ENCODE measurements at places on chromosomes 2 and 18.
A peak's percentile ranks its signal among the peaks of the same experiment; 100 is the strongest.

GRCh38 chr2:74099271-74099670 is 48.4 kb downstream of the BOLA3 start:
- DNase-seq: no peak

- DNase-seq: no peak
These were observed 114.2 kb downstream of the FHOD3 start for GRCh38 chr18:36411745-36412168.

- no peak for DNase-seq
These were observed 36.5 kb downstream of the PPM1B start for GRCh38 chr2:44205169-44205568.

- DNase-seq: no peak
These were observed 13.8 kb upstream of the SATB2 start for GRCh38 chr2:199471443-199472057.

DNA sequence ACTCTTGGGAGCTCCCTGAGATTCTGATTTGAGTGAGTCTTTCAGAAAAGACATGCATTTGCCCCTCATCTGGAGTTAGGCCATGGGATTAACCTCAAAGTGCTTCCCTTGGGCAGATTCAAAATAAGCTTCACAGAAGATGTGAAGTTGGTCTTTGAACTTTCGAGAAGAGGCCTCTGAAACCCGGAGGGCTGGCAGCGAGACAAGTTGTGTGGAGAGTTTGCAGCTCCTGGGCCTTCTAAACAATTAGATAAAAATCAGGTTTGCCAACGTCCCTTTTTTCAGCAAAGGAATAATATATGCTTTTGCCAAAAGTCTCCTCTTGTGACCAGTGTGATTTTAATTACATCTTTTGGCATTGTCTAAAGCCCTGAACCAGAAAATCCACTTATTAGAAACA is 489.7 kb downstream of the SOX11 start:
- no peak for DNase-seq

DNA sequence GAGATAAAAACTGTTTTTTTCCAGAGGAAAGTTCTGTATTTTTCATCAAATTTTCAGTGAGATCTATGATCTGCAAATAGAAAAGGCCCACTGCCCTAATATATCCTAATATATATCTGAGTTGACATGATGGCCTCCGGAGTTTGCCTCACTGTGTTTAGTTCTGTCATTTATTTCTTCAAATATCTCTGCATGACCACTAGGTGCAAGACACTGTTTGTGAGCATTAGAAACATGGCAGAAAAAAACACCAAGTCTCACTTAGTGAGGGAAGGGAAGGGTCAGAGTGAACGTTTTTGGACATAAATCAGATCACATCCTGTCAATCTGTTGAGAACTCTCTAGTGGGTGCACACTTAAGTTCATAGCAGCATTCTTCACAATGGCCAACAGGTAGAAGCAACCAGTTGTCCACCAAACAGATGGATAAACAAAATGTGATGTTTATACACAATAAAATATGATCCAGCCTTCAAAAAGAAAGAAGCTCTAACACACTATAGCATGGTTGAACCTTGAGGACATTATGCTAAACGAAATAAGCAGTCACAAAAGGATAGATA is 53.4 kb downstream of the SPIRE1 start:
- no peak for DNase-seq

GRCh38 chr2:190843890-190844699 is 36.5 kb upstream of the GLS start:
- DNase-seq: no peak

- DNase-seq: no peak
These were observed 33.4 kb upstream of the SERPINB7 start for GRCh38 chr18:63741769-63742168.

GRCh38 chr2:7013471-7014160 is 96.4 kb downstream of the RNF144A start:
- DNase-seq: no peak

GRCh38 chr2:62175728-62176127 is 20.2 kb upstream of the B3GNT2 start:
- DNase-seq: no peak

GRCh38 chr2:113723411-113723810 is 33.0 kb downstream of the SLC35F5 start:
- no peak for DNase-seq

DNA sequence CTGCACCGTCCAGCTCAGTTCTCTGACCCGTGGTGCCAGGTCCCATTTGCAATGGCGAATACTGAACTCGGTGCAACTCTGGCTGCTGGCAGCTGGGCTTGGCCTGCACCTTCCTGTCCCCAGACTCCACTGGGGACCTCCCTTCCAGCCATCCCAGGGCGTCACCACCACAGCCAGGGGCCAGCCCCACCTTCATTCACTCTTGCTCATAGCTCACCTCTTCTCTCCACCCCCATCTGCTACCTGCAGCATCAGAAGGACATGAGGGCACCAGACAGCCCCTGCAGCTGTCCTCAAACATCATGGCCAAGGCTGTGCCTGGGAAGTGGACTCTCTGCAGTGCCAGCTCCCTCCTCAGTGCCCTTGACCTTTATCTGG is 16.2 kb upstream of the ALPI start:
- DNase-seq: no peak

DNA sequence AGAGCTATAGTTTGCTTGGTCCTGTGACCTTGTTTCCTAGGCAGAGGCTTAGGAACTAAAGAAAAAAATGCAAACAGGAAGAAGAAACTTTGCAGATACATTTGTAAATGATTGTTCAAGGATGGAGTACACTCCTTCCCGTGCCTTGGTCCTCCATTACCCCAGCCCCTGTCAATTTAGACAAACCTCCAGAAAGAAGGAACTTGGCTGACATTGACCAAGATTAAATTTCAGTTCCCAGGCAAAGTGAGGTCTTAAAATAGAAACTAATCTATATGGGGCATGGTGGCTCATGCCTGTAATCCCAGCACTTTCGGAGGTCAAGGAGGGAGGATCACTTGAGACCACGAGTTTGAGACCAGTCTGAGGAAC is 179.9 kb upstream of the FN1 start:
- DNase-seq: no peak

- peak; percentile 86 for DNase-seq
These were observed 211.1 kb downstream of the ALPK2 start for GRCh38 chr18:58417752-58418151.

GRCh38 chr2:41109744-41110143 is 657.9 kb upstream of the SLC8A1 start:
- DNase-seq: no peak

DNA sequence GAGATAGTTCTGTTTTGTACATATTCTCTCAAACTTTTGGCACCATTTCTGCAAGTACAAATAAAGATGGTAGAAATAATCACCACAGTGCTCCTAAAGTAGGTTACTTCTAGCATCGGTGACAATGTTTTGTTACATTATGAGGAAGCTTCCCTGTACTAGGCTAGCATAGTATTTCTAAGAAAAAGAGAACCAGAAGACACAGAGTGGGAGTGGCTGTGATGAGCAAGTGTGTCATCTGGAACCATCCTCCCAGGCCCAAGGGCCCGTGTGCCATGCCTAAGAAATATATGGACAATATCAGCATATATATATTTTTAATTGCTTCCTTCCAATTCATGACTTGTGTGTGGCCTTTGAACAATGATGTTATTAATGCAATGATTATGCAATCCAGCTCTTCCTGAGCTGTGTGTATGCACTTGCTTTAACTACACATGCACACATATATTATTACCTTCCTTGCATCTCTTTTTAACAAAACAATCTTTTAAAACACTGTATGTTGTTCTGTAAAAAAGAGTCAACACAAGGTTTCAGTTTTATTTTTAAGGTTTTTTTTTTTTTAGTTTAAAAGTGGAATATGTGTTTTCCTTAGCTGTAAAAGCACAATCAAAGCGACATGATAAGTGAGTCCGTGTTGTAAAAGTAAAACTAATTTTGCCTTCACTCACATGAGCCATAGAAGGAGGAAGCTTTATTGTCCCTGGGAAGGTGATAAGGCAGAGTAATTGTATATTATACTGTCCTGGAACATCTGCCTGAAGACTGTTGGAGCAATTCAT is 303.9 kb downstream of the ZNF407 start:
- DNase-seq: no peak

GRCh38 chr2:7009207-7009911 is 92.1 kb downstream of the RNF144A start:
- DNase-seq: no peak

- DNase-seq: no peak
These were observed 76.2 kb downstream of the SATB2 start for GRCh38 chr2:199381531-199381930.

DNA sequence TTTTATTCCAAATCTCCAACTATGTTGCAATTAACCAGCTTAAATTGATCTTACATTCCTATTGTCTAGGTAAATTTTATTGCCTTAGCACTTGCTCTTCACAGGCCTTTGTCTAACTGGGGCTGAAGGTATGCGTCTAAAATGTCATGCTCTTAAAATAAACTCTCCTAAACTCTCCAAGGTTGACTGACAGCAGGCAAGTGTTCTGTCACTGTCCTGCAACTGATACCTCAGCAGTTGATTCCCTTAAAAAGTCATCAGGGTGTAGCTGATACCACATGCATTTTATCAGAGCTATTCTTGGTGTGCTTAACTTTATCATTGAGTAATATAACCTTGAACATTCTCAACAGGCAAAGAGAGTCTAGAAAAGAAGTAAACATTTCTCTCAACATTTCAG is 680 bp downstream of the TTN start:
- DNase-seq: no peak

DNA sequence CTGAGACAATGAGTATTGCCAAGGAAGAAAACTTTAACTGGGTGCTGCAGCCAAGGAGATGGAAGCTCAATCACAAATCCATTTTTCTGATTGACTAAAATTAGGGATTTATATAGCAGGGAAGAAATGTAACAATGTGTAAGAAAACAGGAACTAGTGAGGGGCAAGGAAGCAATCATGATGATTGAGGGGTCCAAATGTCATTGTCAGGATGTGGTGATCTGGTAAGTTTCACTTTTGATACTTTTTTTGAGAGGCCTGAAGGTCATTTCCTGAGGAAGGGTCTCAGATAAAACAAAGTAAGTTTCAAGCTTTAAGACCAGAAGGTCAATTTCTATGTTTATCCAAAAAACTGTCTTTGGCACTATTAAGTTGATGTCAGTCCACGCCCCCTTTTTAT is 12.0 kb upstream of the GCC2 start:
- DNase-seq: no peak

GRCh38 chr2:62217970-62218369 is 22.1 kb downstream of the B3GNT2 start:
- no peak for DNase-seq

DNA sequence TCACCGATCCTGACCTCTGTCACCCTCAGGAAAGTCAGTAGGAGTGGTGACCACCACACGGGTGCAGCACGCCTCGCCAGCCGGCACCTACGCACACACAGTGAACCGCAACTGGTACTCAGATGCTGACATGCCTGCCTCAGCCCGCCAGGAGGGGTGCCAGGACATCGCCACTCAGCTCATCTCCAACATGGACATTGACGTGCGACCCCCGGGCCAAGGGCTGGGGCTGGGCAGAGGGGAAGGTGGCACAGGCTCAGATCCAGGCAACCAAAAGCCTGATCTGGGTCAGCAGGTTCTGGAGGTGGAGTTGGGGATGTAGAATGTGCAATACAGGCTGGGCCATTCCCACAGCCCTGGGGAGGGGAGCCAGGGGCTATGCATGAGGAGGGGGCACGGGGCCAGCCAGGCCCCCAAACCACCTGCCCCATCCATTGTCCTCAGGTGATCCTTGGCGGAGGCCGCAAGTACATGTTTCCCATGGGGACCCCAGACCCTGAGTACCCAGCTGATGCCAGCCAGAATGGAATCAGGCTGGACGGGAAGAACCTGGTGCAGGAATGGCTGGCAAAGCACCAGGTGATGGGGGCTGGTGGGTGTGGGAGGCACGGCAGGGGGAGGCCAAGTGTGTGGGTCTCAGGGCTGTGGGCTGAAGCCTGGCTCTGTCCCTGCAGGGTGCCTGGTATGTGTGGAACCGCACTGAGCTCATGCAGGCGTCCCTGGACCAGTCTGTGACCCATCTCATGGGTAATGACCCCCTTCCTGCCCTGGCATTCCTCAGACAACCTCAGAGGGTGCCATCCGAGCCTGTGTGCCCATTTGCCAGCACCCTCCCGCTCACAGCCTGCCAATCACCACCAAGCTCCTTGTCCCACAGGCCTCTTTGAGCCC is 1.4 kb downstream of the ALPI start:
- no peak for DNase-seq

- DNase-seq: no peak
These were observed 19.4 kb upstream of the RNF138 start for GRCh38 chr18:32072321-32072720.
